ENCODE measurements at places on chromosomes 11 and 22.

DNA sequence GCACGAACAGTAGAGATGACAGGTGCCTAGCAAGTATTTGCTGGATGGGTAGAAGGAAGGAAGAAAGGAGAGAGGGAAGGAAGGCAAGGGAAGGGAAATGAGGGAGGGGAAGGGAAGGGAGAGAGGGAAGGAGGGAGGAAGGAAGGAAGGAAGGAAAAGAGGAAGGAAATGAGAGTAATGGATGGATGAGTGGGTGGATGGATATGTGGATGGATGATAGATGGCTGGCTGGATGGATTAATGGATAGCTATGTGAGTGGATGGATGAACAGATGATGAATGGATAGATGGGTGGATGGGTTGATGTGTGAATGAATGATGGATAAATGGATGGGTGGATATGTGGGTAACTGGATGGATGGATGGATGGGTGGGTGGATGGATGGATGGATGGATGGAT is 125.9 kb upstream of the FGF3 start:
- DNase-seq: no peak

- DNase-seq: no peak
These were observed 399.5 kb downstream of the BUD13 start for GRCh38 chr11:116373104-116373944.

GRCh38 chr22:50243685-50244419 is 971 bp downstream of the TUBGCP6 start:
- DNase-seq: no peak

DNA sequence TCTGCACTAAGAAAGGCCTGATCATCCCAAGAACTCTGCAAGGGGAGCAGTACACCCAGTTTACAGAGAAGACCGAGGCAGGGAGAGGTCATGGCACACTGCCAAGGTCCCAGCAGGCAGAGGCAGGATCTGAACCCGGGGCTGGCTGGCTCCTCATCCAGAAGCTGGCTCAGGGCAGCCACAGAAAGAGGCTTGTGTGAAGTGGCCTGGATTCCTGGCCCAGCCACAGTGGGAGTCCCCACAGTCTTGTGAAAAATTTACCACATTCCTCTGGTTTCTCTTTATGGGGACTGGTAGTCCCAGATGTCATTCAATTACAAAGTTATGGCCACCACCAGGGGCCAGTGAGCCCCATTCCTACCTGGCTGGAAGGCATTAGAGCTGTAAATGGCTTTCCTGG is 440.5 kb downstream of the MIAT start:
- DNase-seq: no peak

DNA sequence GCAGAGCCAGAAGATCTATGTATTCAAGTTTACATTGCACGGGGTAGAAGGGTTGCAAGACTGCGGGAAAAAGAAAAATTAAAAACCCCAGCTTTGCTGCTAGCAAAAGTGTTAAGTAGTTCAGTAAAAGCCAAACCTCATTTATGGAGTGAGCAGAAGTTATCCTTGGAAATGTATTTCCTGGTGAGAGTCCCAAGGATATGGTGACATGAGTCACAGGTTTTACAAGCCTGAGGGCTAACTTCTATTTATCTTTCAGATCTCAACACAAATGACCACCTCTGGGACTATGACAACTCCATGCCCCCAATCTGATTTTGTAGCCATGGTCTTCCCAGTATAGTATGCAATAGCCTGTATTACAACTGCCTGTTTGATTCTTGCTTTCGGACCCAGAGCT is 26.1 kb downstream of the ABTB2 start:
- DNase-seq: no peak
